Activated CD4-positive, alpha-beta T cell treated with anti-CD3 and anti-CD28 coated beads, Interleukin-2, amount 10 ng/mL, durations not matched to agents 7 days and 5 days (primary cell): ENCODE measurements at places on chromosomes 12 and 14. TPM values are rescaled to one million over a fixed set of nuclear protein-coding genes. Genes with fewer than 3 reads are reported as not detected.

- H3K4me1 ChIP-seq = peaks cover 72% of the 10 kb centered on the region
- peak overlapping the region; percentile 95 for H3K4me3 ChIP-seq
- no peaks in the 10 kb centered on the region for H3K27me3 ChIP-seq
- peaks cover 50% of the 10 kb centered on the region for H3K36me3 ChIP-seq
These were observed 2.1 kb downstream of the TDP1 start for GRCh38 chr14:89957791-89958190.

GRCh38 chr12:6867413-6868210 lies at the start of gene TPI1:
TSS of gene TPI1 (plus strand) at chr12:6867531. CDS start at chr12:6867567, 36 bp downstream.
- no peaks in the 10 kb centered on the region for H3K27me3 ChIP-seq
- H3K4me3 ChIP-seq = peak within 1 kb of the TSS; percentile 93
- peaks cover 69% of the 10 kb centered on the region for H3K36me3 ChIP-seq

DNA sequence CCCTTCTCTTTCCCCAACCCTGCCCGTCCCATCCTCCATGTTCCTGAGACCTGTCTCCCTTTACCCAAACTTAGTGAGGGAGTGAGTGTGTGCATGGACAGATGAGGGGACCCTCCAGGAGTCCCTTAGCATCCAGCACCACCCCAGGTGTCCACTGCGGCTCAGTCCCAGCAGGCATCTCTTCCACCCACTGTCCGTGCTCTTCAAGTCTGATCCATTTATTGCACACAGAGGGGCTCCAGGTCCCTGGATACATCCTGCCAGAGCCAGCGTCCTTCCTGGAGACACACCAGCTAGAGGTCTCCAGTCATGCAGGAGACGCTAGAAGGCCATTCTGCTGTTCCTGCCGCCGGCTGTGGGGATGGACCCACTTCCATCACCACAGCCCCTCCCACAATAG lies 239.2 kb downstream of the ADGRD1 start:
- H3K4me1 ChIP-seq = no peaks in the 10 kb centered on the region
- H3K27ac ChIP-seq = no peak overlapping the region
- DNase-seq = no peak
- H3K36me3 ChIP-seq = no peaks in the 10 kb centered on the region
- no peak overlapping the region for H3K4me3 ChIP-seq

DNA sequence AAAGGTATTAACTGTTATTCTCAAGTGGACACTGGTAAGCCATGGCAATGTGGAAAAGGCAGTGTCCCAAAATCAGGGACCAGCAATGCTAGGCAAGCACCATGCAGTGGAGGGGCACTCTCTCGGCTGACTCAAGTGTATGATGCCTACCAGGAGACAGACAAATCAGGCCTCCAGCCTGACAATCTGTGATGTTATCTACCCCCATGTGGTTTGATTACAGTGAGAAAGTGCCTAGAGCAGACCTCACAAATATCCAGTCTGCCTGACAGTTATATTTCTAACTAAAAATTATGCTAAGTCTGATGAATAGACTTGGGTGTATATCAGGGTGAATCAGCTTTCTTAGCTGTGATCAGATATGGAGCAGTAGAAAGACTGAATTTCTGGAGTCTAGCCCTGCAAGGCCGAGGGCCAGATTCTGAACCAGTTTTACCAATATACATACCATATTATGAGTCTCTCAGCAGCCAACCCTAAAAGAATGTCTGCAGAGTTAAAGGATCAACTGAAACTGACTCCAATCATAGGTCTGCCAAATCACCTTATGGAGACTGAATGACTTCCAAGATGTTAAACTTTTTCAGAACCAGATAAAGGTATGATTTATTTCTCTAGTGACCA lies 3.2 kb downstream of the PLBD1 start:
- peaks cover 8% of the 10 kb centered on the region for H3K4me1 ChIP-seq
- no peak overlapping the region for H3K27ac ChIP-seq
- peaks cover 25% of the 10 kb centered on the region for H3K27me3 ChIP-seq
- H3K4me3 ChIP-seq = no peak overlapping the region

DNA sequence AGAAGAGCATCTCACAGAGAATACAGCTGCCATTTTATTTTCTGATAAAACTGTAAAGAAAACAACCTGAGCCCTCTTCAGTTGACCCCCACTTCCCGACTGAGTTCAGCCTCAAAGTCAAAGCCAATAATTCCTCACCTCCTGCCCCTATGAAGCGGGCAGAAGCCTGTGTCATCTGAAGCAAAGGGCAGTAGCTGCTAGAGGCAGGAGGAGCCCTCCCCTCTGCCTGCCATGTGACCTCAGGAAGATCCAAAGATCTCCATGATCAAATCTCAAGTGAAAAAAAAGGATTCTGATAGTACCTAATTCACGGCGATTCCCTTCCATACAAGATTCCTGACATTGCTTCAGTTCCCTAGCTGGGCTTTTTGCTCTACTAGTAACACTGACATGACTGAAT lies 223.1 kb upstream of the CAND1 start:
- no peaks in the 10 kb centered on the region for H3K4me1 ChIP-seq
- no peak for DNase-seq
- H3K36me3 ChIP-seq = no peaks in the 10 kb centered on the region
- no peak overlapping the region for H3K4me3 ChIP-seq

DNA sequence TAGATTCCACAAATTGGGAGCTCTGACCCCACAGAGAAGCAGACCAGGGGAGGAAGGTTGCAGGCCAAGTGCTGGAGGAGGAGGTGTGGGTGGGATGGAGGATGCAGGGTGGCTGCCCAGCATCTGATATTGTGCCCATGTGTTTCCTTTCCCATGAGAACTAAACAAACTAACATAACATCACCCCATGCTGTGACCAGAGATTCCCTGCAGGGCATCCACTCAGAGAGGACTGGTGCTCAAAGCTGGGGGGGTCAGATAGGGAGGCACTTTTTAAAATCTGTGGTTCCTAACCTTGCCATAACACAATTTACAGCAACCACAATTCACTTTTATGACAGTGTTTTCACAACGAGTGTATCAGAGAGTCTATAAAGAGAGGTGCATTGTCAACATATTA lies 1277.6 kb downstream of the AACS start:
- H3K27me3 ChIP-seq = no peaks in the 10 kb centered on the region
- no peak overlapping the region for H3K4me3 ChIP-seq
- no peak for DNase-seq
- no peaks in the 10 kb centered on the region for H3K36me3 ChIP-seq
- no peak overlapping the region for H3K27ac ChIP-seq

GRCh38 chr12:97292588-97292987 lies 170.0 kb upstream of the RMST start:
- H3K36me3 ChIP-seq = no peaks in the 10 kb centered on the region
- no peak for DNase-seq
- H3K4me3 ChIP-seq = no peak overlapping the region
- H3K4me1 ChIP-seq = no peaks in the 10 kb centered on the region
- H3K27ac ChIP-seq = no peak overlapping the region

- no peaks in the 10 kb centered on the region for H3K27me3 ChIP-seq
- no peak for DNase-seq
- no peak overlapping the region for H3K27ac ChIP-seq
- H3K36me3 ChIP-seq = no peaks in the 10 kb centered on the region
- peaks cover 47% of the 10 kb centered on the region for H3K4me1 ChIP-seq
These were observed 13.1 kb upstream of the TAC3 start for GRCh38 chr12:57029457-57029856.

DNA sequence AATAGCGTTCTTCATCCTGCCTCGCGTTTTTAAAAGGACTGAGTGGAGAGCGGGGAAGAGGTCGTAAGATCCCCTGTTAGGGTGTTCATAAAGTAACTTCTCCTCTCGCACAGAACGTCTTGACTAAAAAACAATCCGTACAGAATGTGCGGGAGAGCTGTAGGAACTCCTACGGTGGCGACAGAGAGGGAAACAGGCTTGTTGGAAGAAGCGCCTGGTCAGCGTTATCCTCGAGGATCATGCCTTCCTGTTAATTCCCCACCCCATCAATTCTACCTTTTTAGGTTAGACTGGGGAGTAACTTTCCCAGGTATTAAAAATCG lies 399 bp upstream of the WASHC4 start:
- peaks cover 13% of the 10 kb centered on the region for H3K36me3 ChIP-seq
- H3K4me1 ChIP-seq = peaks cover 38% of the 10 kb centered on the region
- peak overlapping the region; percentile 94 for H3K4me3 ChIP-seq

GRCh38 chr12:93844164-93844784 lies 167.1 kb downstream of the CRADD start:
- H3K27me3 ChIP-seq = no peaks in the 10 kb centered on the region
- no peak overlapping the region for H3K27ac ChIP-seq
- H3K36me3 ChIP-seq = peaks cover 10% of the 10 kb centered on the region
- H3K4me1 ChIP-seq = peaks cover 32% of the 10 kb centered on the region
- no peak overlapping the region for H3K4me3 ChIP-seq
- no peak for DNase-seq

DNA sequence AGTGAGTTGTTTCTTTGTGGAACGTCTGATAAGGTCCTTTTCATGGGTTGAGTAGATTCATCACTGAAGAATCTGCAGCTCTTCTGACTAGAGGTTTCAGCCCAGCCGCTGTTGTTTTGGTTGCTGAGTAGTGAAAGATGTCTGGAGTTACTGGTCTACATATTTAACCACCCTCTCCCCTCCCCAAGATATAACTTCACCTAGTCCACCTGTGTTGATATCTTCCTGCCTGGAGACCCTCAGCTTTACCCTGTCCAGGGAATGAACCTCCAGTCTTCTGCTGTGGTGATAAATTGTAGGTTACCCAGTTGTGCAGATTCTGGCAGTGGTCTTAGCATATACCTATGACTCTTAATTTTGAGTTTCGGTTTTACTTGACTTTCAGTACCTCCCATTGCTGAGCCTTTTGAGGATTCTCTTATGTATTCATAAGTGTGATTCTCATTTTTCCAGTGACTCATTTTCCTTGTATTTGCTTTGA lies 62.9 kb downstream of the CCDC91 start:
- H3K36me3 ChIP-seq = peaks cover 2% of the 10 kb centered on the region
- H3K4me3 ChIP-seq = peak overlapping the region; percentile 64
- DNase-seq = peak; percentile 28

DNA sequence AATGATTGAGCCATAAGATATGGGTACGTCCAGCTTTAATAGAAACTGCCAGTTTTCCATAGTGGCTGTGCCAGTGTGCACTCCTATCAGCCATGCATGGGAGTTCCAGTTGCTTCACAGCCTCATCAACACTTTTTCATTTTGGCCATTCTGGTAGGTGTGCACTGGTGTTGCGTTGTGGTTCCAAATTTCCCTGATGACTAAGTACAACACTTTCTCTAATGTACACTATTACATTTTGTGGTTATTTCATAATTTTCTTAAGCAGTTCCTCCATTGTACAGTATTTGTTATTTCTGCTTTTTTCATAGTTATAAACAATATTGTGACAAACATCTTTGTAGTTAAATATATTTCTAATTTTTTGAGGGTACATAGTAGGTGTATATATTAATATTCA lies 21.5 kb upstream of the OAS1 start:
- no peaks in the 10 kb centered on the region for H3K36me3 ChIP-seq
- peaks cover 32% of the 10 kb centered on the region for H3K27me3 ChIP-seq
- DNase-seq = no peak
- no peak overlapping the region for H3K27ac ChIP-seq
- no peak overlapping the region for H3K4me3 ChIP-seq
- H3K4me1 ChIP-seq = no peaks in the 10 kb centered on the region

- no peak overlapping the region for H3K27ac ChIP-seq
- no peaks in the 10 kb centered on the region for H3K36me3 ChIP-seq
- no peak overlapping the region for H3K4me3 ChIP-seq
These were observed 386.4 kb downstream of the RGS6 start for GRCh38 chr14:72318648-72319047.

- peaks cover 4% of the 10 kb centered on the region for H3K27me3 ChIP-seq
- DNase-seq = no peak
- no peaks in the 10 kb centered on the region for H3K4me1 ChIP-seq
- no peak overlapping the region for H3K4me3 ChIP-seq
- H3K36me3 ChIP-seq = no peaks in the 10 kb centered on the region
- H3K27ac ChIP-seq = no peak overlapping the region
These were observed 9.5 kb upstream of the BDKRB1 start for GRCh38 chr14:96246539-96246847.

GRCh38 chr14:86462193-86462753 lies 932.3 kb downstream of the FLRT2 start:
- H3K4me1 ChIP-seq = no peaks in the 10 kb centered on the region
- peak; percentile 6 for DNase-seq
- H3K27ac ChIP-seq = no peak overlapping the region
- no peaks in the 10 kb centered on the region for H3K36me3 ChIP-seq

DNA sequence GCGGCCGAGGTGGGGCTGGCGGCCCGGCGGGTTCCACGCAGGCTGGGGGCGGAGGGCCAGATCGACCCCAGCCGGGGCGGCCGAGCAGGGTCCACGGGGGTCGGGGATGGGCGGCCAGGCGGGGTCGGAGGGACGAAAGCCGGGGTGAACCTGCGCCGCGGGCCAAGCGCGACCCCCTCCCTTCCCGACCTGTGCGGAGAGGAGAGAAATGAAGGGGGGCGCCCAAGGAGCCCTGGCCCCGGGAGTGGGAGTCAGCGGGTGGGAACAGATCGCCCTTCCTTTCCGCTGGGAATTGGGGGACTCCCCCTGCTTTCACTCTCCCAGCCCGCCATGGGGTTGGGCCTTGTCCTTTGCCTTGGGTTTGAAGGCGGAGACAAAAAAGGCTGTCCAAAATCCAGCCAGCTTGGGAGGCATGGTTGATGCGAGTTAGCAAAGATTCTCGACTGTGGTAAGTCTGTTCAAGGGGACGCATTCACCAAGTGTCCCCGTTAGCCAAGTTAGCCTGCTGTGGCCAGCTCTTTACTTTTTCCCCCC lies 559 bp upstream of the CKAP4 start:
- peak overlapping the region; percentile 57 for H3K27ac ChIP-seq
- no peaks in the 10 kb centered on the region for H3K36me3 ChIP-seq
- peaks cover 17% of the 10 kb centered on the region for H3K4me1 ChIP-seq
- DNase-seq = peak; percentile 9

DNA sequence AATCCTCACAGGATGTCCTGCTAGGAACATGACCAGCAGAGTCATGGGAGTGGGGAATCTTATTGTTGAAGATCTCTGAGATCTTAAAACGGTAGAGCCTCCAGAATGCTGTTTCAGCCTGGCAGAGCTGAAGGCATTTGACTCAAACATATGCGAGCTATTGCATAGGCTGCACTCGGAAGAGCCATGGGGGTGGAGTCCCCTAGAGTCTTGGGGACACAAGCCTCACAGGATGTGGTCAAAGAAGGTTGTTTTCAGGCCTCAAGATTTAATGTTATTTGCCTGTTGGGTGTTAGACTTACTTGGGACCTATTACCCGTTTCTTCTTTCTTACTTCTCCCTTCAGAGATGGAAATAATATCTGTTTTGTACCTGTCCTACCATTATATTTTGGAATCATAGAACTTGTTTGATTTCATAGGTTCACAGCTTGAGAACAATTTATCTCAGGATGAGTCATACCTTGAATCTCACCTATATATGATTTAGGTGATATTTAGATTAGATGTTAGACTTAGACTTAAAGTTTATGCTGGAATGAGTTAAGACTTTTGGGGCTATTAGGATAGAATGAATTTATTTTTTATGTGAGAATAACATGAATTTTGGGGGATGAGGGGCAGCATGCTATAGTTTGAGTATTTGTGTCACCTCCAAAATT lies 172.2 kb upstream of the ATP2B1 start:
- H3K27ac ChIP-seq = peak overlapping the region; percentile 91
- H3K4me3 ChIP-seq = peak overlapping the region; percentile 18
- DNase-seq = peak; percentile 70
- peaks cover 19% of the 10 kb centered on the region for H3K36me3 ChIP-seq
- no peaks in the 10 kb centered on the region for H3K27me3 ChIP-seq

The PRIMA1 gene
- total RNA-seq = not detected

The ACACB gene
- total RNA-seq = 13.3 TPM

The DDX23 gene
- total RNA-seq = 143 TPM

The RGS6 gene
- total RNA-seq = 1.4 TPM

The IGFBP6 gene
- total RNA-seq = not detected

The CRIP1 gene
- total RNA-seq = 702 TPM

The MMP17 gene
- not detected for total RNA-seq

The CPM gene
- 0.27 TPM for total RNA-seq
